ENCODE measurements at places on chromosomes 1 and 21.
A peak's percentile ranks its signal among the peaks of the same experiment; 100 is the strongest.

DNA sequence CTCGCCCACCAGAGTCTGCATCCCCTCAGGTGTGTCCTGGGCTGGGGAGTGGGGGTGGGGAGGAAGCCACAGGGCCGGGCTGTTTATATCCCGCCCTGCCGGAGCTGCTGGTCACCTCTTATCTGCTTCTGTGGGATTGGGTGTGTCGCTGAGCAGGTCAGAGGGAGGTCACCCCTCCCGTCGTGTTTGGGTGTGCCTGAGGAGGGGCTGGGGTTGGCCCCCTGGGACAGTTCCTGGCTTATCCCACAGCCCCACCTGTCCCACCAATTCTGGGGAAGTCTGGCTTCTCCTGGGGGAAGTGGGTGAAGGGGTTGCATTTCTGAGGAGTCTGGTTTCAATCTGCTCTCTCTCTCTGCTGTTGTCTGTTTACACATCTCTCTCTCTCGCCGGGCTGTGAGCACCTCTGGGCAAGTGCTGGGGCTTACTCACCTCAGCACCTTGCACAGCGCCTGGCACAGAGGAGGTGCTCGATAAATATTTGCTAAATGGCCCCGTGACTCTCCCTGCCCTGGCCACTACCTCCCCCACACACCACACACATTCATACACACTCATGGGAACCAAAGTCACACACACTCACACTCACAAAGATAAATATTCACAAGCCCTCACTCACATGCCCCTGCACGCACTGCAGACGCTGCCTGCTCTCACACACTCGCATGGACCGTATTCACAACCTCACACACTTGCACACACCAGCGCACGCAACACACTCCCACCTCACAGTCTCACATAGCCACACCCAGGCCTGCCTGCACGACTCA is 8.3 kb downstream of the ELF3 start:
- no peak for DNase-seq

DNA sequence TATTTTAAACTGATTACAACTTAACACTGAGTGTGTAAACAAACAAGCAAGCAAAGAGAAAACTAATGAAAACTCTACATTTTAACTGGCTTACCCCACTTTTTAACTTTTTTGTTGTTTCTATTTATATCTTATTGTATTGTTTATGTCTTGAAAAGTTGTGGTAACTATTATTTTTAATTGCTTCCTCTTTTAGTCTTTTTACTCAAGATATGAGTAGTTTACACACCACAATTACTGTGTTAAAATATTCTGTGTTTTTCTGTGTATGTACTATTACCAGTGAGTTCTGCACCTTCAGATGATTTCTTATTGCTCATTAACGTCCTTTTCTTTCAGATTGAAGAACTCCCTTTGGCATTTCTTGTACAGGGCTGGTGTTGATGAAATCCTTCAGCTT is 4.7 kb upstream of the HHAT start:
- DNase-seq: no peak

DNA sequence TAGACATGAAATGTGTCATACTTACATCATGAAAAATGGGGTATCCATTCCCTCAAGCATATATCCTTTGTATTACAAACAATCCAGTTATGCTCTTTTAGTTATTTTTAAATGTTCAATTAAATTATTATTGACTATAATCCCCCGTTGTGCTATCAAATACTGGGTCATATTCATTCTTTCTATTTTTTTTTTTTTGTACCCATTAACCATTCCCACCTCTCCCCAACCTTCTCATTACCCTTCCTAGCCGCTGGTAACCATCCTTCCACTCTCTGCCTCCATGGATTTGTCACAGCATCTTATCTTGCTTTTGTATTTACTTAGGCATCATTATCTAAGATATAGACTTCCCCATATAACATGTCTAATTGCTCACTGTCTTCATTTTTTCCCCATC is 15.8 kb downstream of the ATG4C start:
- DNase-seq: no peak

DNA sequence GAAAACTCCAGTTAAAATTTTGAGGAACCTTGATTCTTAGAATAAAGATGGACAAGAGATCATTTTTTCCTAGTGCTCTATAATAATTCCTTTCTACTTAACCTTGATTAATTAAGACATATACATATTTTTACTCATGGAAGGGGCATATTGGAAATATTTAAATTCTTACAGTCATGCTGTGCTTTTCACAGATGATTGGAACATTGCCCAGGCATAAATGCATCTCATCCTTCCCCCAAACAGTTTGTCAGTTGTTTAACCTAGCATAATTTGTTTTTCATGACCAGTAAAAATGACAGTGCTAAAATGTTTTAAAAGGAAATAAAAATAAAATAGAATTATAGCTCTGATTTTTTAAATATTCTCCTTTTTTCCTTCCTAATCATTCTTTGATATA is 140.0 kb downstream of the DNM3 start:
- no peak for DNase-seq

DNA sequence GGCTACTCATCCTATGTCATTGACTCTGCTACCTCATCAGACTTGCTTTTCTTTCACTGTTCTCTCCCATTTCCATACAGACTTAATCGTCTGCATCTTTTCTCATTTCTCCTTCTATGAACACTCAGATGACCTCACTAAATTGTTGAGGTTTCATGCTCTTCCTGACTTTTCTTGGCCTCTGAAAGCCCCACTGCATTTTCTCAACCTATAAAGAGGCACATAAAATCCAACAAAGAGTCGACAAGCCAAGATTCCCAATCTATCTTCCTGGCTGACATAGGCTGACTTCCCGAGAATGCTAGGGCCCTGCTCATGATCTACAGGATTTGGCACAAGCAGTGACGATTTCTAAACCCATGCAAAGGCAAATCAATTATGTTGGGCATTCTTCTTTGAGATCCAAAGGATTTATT is 280.8 kb upstream of the DPYD start:
- DNase-seq: no peak

DNA sequence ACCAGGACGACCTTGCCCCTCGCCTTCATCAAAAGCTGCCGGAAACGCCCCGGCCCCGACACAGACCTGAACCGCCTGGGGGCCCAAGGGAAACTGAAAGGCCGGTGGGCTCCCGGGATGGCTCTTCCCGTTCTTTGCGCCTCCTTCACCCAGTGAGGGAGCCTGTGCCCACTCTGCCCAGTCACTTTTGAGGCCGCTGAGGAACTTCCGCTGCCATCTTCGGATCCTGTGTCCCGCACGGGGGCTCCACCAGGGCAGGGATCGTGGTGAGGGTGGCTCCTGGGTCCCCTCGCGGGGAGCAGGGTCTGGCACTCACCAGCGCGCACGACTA is 104.0 kb downstream of the PPIAL4G start:
- DNase-seq: no peak

- DNase-seq: no peak
Observed at GRCh38 chr21:38861989-38862683, 56.4 kb downstream of the ETS2 start.

DNA sequence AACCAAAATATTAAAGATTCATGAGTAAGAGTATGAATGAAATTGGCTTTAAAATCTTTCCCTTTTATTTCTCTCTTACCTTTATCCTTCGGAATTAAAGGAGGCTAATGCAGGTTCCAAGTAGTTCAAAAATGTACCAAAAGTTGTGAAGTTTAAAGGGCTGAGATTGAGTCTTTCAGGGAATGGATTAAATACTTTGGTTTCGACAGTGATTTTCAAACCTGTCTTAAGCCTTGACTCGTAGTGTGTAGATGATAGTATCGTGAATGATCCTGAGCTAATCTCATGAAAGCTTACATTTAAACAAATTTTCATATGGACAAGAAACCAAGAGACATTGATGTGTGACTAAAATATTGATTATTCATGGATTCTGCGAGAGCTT is 66.9 kb downstream of the DYRK1A start:
- DNase-seq: no peak

DNA sequence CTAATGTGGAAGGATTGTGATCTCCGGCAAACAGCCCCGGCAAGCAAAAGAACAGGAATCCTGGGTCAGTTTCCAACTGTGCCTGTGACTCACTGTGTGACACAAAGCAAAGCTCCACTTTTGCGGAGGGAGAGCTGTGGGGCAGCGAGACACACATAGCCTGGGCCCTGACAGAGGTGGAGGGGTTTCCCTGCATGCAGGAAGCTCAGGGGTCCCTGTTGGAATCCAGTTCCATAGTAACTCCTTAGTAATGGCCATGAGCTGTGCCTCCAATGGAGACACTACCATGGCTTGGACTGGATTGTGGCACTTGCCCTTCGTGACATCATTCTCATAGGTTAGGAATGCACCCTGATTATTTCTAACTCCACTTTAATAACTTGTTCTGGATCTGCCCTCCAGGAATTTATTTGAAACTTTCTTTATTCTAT is 47.0 kb upstream of the ATF3 start:
- DNase-seq: peak; percentile 51

DNA sequence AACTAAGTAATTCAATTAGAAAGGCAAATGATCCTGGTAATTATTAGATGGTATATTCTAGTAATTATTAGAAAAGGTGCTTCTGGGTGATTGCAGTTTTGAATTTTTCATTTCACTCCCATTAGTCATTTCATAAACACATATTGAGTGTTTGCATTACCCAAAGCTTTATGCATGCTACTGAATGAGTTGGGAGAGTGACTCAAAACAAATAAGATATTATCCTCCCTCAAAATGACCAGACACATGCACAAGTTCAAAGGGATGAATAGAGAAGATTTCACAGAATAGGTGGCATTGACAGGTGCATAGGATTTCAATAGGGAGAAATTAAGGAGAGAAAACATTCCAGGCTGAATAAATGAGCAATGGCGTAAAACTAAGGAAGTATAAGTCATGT is 84.7 kb downstream of the PHTF1 start:
- DNase-seq: no peak

DNA sequence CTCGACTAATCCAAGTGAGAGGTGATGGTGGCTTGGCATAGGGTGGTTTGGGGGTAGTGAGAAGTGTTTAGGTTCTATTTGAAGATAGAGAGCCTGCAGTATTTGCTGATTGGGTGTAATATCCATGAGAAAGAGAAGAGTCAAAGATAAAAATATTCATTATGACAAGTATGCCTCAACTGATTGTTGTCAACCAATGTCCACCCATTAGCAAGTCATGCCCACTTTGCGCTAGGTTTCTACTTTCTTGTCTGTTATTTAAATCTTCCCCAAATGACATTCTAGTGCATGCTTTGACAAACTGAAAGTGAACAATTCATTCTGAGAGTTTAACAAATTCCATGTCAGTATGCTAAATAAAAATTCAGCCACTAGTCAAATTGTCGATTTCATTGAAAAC is 3.8 kb upstream of the XCL1 start:
- no peak for DNase-seq

DNA sequence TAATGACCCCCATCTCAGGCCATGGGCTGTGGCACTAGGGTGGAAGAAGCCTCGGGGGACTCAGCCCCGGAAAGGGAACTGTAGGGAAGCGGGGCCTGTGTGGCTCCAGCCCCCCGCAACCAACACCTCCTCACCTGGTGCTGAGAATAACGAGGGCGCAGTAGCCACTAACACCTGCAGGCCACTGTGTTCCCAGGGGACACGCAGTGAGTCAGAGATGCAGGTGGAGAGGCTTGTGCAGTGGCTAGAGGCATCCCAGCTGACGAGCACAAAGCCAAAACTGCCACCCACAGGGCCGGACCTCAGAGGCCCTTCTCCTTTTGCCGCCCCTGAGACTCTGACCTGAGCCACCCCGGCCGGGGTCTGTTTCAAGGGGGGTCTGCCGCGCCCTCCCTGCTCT is 33.5 kb upstream of the CCDC27 start:
- DNase-seq: no peak

- no peak for DNase-seq
Observed at GRCh38 chr21:42396799-42397745, 1.2 kb upstream of the TMPRSS3 start.

- DNase-seq: no peak
Observed at GRCh38 chr1:34867415-34867814, 7.9 kb upstream of the SMIM12 start.

DNA sequence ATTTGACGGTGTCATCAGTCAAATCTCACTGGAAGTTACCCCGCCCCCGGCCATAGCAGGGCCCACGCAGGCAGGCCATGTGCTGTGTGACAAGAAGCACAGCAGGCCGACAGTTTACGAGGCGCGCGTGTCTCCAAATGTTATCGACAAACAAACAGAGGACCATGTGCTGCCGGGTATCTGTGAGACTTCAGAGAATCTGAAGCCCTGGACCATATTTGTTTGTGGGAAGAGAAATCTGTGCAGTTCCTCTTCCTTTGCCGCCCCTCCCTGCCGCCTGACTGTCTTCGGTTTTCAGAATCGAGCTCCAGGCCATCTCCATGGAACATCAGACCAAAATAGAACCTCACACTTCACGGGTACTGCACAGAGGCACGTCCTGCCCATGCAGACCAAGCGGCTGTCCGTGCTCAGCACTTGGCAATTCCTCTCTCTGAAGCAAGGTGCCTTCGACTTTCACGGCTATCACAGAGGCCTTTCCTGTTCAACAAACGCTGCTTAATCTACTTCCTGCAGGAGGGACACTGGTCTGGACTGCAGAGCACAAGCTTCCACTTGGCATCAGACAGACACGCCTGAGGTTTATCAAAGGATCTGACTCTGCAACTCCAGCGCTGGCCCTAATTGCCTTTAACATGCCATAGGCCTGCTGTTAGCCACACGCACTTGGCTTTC is 135.7 kb upstream of the KRTAP19-8 start:
- DNase-seq: no peak

GRCh38 chr1:164777518-164777917 is 218.5 kb downstream of the PBX1 start:
- no peak for DNase-seq

DNA sequence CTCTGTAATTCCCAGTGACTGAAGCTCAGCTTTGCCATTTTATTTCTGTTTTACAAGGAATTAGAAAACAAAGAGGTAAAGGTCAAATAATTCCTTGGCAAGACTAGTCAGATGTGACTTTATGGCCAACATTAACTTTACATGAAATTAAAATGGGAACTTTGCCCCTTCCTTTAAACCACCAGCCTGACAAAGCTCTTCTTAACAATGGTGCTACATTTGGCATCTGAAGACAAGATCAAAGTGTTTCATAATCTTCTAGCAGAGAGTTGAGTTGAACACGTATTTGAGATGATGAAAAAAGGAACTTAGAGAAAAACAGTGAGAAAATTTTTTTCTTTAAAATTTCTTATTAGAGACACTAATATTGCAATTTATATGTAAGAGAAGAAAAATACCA is 193.8 kb downstream of the AK5 start:
- DNase-seq: no peak

DNA sequence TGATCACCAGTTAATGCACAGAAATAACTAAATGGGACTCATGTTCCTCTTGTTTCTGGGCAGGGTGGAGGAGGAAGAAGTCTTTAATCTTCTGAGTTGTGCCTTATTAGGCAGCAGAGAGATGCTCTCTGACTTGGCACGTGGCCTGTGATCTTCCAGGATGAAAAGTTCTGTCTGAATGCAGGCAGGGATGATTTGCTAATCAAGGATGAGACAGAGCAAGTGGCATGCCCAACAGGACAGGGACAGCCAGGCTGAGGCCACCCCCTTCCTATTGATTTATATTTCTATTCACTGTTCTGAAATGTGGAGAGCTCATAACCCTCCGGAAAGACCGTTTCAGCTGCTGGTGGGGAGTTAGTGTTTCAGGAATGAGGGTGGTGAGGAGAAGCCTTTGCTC is 477.8 kb upstream of the CAMK1G start:
- DNase-seq: no peak

All from H54 (cell line).